ENCODE measurements at places on chromosomes 5 and 9.

- no peak for DNase-seq
- H3K27me3 ChIP-seq, result no peaks in the 10 kb centered on the region
- no peak overlapping the region for H3K27ac ChIP-seq
- H3K36me3 ChIP-seq, result no peaks in the 10 kb centered on the region
- H3K4me1 ChIP-seq, result no peaks in the 10 kb centered on the region
- H3K4me3 ChIP-seq, result no peak overlapping the region
Observed at GRCh38 chr9:94760660-94761059, 34.2 kb downstream of the AOPEP start.

DNA sequence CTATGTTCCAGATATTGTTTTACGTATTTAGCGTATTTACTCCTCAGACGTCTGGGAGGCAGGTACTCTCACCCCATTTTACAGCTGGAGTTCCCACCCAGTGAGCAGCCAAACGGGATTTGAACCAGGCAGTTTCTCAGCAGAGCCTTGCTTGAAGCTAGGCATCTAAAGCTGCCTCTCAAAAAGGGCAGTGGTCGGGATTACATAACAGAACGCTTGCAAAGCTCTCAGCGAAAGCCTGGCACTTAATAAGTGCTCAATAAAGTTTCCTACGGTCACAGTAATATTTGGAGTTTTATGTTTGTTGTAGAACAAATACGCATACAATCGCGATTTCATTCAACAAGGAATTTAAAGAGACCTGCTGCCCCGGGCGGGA, 286 bp upstream of the BSPRY start:
- H3K4me3 ChIP-seq, result peak overlapping the region; percentile 41
- H3K27ac ChIP-seq, result peak overlapping the region; percentile 14
- peaks cover 41% of the 10 kb centered on the region for H3K4me1 ChIP-seq
- no peaks in the 10 kb centered on the region for H3K27me3 ChIP-seq
- DNase-seq, result no peak

DNA sequence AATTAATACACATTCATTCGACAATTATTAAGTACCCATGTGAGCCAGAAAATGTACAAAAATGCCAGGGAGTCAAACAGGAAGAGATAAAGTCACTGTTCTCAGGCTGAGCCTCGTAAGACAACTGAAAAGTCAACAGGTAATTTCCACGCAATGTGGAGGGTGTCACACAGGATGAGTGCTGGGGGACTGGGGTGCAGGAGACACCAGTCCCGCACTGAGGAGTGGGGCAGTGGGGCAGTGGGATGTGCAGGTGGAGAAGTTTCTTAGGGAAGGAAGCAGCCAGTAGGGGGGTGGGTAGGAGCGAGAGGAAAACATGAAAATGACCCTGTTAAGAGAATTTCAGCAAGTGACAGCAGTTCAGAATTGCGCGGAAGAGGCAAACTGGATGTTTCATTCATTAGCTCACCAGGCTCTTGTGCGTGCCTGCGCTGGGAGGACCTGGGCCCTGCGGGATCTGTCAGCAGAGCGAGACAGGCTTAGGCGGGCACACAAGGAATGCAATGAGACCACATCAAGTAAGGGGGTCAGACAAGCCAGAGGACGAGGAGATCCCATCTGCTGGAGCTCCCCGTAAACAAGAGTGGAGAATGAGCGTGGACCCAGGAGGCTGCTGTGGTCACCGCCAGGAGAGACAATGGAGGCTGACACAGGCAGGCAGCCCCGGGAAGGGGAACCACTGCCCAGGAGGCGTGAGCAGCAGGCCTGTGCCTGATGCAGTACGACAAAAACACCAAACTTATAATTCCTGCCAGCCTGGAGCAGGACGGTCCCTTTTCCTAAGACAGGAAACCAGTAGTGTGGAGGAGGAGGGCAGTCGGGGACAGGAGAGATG, 21.0 kb downstream of the CAMSAP1 start:
- no peak for DNase-seq
- no peaks in the 10 kb centered on the region for H3K4me1 ChIP-seq
- no peak overlapping the region for H3K27ac ChIP-seq
- H3K4me3 ChIP-seq, result no peak overlapping the region
- H3K36me3 ChIP-seq, result no peaks in the 10 kb centered on the region

DNA sequence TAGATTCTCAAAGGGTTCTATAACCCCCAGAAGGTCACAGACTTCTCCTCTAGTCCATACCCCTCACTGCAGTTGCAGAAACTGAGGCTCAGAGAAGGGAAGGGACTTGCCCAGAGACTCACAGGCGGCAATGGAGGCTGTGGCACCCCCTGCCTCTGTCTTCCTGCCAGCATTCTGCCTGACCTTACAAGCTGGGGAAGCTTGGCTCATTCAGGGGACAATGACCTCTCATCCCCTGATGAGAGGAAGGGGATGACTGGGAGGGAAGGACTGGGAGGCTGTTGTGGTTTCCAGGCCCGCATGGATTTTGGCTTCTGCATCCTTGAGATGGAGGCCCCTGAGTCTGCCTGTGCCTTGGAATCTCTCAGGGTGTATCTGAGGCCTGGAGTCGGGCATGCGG, 897 bp downstream of the NDST1 start:
- no peak for DNase-seq
- no peak overlapping the region for H3K4me3 ChIP-seq
- no peaks in the 10 kb centered on the region for H3K27me3 ChIP-seq
- H3K27ac ChIP-seq, result no peak overlapping the region
- H3K36me3 ChIP-seq, result no peaks in the 10 kb centered on the region

GRCh38 chr5:36173426-36173825, 21.5 kb downstream of the SKP2 start:
- no peak overlapping the region for H3K27ac ChIP-seq
- no peak overlapping the region for H3K4me3 ChIP-seq
- no peak for DNase-seq
- H3K4me1 ChIP-seq, result peaks cover 39% of the 10 kb centered on the region

GRCh38 chr5:142811866-142812557, 41.8 kb downstream of the ARHGAP26 start:
- H3K27me3 ChIP-seq, result no peaks in the 10 kb centered on the region
- no peak for DNase-seq
- no peak overlapping the region for H3K4me3 ChIP-seq
- H3K4me1 ChIP-seq, result peaks cover 3% of the 10 kb centered on the region

- peak within 1 kb of the TSS; percentile 99 for H3K27ac ChIP-seq
- H3K27me3 ChIP-seq, result no peaks in the 10 kb centered on the region
Observed at GRCh38 chr9:92764381-92764987, at the start of gene BICD2. Gene BICD2, minus strand, starts transcription at chr9:92764833. Its CDS starts 89 bp downstream, at chr9:92764744.

Measured in MM.1S (cell line).